ENCODE measurements at places on chromosomes 16 and 17. TPM values are rescaled to one million over a fixed set of nuclear protein-coding genes. Genes with fewer than 3 reads are reported as not detected.

DNA sequence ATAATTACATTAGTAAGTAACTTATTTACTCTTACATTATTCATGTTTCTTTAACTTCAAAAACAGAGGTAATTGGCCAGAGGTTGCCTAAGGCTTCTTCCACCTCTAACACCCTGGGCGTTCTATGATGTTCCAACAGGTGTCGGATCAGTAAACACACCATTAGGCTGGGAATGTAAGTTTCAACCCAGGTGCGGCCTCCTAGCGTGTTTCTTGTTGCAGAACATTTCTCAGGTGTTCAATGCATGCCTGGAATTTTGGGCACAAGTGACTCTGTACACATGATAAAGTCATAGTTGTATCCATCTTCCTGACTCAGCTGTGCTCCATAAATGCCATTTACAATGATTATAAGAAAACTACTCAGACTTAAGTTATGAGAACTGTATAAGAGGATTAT is 1.0 kb downstream of the KRTAP2-2 start:
- H3K27ac ChIP-seq = no peak overlapping the region
- H3K4me1 ChIP-seq = no peaks in the 10 kb centered on the region
- H3K36me3 ChIP-seq = no peaks in the 10 kb centered on the region
- peaks cover 31% of the 10 kb centered on the region for H3K27me3 ChIP-seq
- DNase-seq = no peak

The GTF3C1 gene
- 55.6 TPM for total RNA-seq

The ARL6IP1 gene
- 104 TPM for total RNA-seq

DNA sequence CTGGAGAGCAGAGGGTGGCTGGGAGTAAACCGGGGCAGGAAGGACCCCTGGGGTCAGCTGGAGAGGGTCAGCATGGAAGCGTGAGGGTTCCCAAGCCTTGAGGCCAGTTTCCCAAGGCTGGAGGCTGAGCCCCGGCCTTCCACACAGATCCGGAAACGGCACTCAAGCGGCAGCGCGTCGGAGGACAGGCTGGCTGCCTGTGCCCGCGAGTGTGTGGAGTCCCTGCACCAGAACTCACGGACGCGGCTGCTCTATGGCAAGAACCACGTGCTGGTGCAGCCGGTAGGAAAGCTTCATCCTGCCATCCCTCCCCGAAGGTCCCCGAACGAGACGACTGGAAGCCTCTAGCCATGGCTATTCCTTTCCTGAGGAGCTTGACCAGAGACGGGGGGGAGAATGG is 26.0 kb downstream of the SGSM2 start:
- H3K4me3 ChIP-seq = no peak overlapping the region
- no peak overlapping the region for H3K27ac ChIP-seq
- H3K4me1 ChIP-seq = peaks cover 3% of the 10 kb centered on the region
- DNase-seq = no peak
- H3K36me3 ChIP-seq = peaks cover 3% of the 10 kb centered on the region

DNA sequence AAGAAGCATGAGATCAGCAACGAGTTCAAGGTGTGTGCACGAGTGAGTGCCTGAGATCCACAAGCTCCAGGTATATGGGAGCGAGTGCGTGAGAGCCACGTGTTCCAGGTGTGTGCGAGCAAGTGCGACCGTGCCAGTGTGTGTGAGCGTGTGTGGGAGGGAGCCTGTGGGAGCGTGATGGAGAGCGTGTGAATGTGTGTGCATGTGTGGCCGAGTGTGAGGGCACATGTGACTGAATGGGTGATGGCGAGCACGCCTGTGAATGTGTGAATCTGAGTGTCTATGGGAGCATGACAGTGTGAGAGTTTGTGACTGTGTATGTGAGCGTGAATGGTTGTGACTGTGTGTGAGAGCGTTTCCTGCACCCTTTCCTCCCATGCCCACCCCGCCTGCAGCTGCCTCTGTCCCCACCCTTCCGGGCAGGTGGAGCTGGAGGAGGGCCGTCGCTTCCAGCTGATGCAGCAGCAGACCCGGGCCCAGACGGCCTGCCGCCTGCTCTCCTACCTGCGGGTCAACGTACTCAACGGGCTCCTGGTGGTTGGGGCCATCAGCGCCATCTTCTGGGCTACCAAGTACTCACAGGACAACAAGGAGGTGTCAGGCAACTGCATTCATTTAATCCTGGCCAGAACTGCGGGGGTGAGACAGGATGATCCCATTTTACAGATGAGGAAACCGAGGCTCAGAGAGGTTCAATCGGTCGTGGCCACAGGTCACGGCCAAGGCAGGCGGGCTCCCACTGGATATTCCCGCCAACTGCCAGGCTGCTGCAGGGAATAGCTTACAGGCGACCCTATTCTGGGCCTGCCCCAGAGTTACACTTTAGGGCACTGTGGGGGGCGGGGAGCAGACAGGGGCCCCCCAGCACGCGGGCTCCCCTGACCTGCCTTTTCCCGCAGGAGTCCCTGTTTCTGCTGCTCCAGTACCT is 3.7 kb downstream of the TMC8 start:
- peak overlapping the region; percentile 98 for H3K27ac ChIP-seq
- H3K27me3 ChIP-seq = no peaks in the 10 kb centered on the region
- H3K36me3 ChIP-seq = peaks cover 11% of the 10 kb centered on the region
- peaks cover 65% of the 10 kb centered on the region for H3K4me1 ChIP-seq

The SUMO2 gene
- 216 TPM for total RNA-seq

DNA sequence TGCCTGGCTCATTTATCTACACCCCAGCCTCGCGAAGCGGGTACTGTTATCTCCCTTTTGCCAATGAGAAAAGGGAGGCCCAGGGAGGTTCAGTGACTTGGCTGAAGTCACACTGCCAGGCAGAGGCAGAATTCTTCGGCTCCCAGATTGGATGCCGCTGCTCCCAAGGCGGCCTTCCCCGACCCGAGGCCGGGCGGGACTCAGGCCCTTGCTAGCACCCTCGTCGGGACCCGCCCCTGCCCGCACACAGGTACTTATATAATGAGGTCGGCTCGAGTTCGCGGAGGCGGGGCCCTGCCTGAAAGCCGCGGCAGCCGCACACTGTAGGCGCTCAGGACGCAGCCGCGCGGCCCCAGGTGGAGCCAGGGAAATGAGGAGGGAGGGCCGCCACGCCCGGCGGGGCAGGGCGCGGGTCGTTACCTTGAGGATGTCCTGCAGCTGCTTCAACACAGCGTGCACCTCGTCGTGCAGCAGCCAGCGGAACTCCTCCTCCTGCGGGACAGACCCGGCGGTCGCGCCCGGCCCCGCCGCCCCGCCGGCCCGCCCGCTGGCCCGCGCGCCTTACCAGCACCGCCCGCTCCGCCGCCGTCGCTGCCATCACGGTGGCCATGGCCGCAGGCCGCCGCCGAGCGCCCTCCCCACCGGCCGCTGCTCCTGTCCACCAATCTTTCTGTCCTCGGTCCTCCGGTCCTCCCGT is at the start of gene ROGDI:
Gene ROGDI, minus strand, starts transcription at position 672 of the 697 bp plus-strand sequence. Its CDS starts 62 bp downstream, at position 610.
- peak; percentile 87 for DNase-seq
- H3K27me3 ChIP-seq = no peaks in the 10 kb centered on the region
- H3K36me3 ChIP-seq = no peaks in the 10 kb centered on the region
- H3K4me3 ChIP-seq = peak within 1 kb of the TSS; percentile 90
- H3K27ac ChIP-seq = peak within 1 kb of the TSS; percentile 87

DNA sequence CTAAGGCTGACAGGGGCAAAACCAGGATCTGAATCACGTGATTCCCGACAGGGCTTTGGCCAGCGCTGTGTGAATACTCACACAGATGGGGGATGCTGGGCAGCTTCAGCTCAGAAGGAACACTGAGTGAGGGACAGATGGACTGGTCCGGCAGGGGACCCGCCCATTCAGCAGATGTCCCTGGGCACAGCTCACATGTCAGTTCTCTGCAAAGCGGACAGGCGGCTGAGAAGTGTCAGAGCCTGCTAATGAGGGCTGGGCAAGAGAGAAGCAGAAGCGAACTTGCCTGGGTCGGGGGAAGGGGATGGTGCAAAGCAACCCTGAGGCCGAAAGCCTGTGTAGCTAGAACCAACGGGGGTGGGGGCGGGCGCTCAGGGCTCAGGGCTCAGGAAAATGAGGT is 11.9 kb upstream of the GLIS2 start:
- H3K27ac ChIP-seq = no peak overlapping the region
- H3K27me3 ChIP-seq = no peaks in the 10 kb centered on the region
- H3K4me1 ChIP-seq = peaks cover 18% of the 10 kb centered on the region
- H3K4me3 ChIP-seq = no peak overlapping the region
- DNase-seq = no peak
- H3K36me3 ChIP-seq = no peaks in the 10 kb centered on the region

The WNT3 gene
- total RNA-seq = not detected

- peaks cover 16% of the 10 kb centered on the region for H3K4me1 ChIP-seq
- H3K27me3 ChIP-seq = no peaks in the 10 kb centered on the region
- peak overlapping the region; percentile 63 for H3K4me3 ChIP-seq
- peak overlapping the region; percentile 1 for H3K27ac ChIP-seq
- H3K36me3 ChIP-seq = no peaks in the 10 kb centered on the region
These were observed 8.7 kb upstream of the UBE2G1 start for GRCh38 chr17:4375039-4375748.

DNA sequence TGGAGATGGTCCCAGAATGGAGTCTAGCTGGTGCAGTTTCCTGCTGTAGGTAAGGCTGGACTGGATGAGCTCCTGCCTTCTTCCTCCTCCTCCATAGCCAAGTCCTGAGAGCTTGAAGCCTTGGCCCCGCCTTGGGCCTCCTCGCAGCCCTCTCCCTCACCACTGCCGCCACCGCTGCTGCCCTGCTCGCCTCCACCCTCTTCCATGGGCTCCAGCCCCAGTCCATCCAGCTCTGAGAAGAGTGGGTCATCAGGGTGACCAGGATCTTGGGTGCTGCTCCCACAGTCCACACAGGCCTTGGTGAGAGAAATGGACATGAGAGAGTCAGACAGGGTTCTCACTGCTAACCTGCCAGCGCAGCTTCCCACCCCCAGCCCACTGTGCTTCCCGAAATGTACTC is 11.2 kb downstream of the PER1 start:
- no peak for DNase-seq
- peaks cover 11% of the 10 kb centered on the region for H3K4me1 ChIP-seq
- no peak overlapping the region for H3K27ac ChIP-seq
- peaks cover under 1% of the 10 kb centered on the region for H3K36me3 ChIP-seq
- H3K4me3 ChIP-seq = no peak overlapping the region

GRCh38 chr17:82439829-82440365 is 10.7 kb downstream of the CYBC1 start:
- no peaks in the 10 kb centered on the region for H3K4me1 ChIP-seq
- H3K4me3 ChIP-seq = no peak overlapping the region
- H3K36me3 ChIP-seq = no peaks in the 10 kb centered on the region
- H3K27ac ChIP-seq = no peak overlapping the region
- no peak for DNase-seq

DNA sequence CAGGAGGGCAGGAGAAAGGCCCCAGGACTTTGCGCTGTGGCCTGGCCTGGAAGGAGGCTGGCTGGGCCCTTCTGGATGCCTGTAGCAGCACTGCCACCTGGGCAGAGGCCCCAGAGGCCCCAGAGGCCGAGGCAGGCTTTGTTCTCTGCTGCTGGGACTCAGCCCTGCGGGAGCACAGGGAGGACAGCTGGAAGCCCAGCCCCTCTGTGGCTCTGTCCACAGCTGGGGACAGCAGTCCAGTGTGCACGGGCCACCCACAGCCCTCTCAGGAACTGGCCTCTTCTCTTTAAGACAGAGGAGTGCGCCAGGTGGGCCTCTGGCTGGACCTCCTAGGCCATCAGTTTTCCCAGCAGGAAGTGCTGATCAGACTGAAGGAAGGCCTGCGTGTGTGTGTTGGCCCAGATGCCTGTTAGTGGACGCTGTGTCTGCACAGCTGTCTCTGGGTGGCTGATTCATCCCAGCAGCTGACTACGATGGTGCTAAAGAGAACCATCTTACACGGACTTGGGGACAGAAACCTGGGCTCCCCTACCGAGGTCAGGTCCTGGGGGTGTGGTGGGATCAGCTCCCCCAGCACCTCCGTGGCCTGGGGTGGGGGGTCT is 26.9 kb upstream of the ZNF750 start:
- H3K4me1 ChIP-seq = peaks cover 41% of the 10 kb centered on the region
- no peak for DNase-seq
- H3K36me3 ChIP-seq = no peaks in the 10 kb centered on the region
- peak overlapping the region; percentile 99 for H3K27ac ChIP-seq
- H3K27me3 ChIP-seq = no peaks in the 10 kb centered on the region
